ENCODE measurements at places on chromosomes 6 and 20.

DNA sequence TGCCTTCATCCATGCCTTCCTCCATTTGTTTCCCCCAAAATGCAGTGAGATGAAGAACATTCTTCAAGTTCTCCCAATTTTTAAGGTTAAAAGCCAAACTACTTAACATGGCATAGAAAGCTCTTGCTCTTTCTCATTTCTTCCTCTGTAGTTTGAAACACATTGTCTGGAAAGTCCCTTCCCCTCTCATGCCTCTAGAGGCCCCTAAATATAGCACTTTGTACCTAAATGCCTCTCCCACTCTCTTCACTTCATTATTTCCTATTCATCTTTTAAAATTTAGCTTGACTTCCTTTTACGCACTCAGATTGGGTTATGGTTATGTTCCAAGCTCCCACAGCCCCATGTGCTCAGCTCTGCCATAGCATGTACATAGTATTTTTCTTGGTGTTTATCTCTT is 389.3 kb downstream of the HDGFL1 start:
- no peak for DNase-seq

DNA sequence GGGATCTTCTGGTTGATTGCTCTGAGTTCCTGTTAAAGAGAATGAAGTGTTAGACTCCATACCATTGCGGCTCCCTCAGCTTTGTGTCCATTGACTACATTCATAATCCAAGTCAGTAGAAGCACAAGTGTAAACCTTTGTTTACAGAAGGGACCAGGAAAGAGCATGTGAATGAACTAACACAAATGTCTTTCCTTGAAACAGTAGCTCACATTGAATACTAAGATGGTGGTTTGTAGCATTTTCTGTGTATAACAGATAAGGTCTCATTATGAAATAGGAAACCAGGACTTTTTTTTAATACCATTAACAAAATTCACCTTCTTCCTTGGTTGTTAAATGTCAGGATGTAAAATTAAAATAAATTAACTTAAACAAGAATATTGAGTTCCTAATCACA is 8.4 kb downstream of the STXBP5 start:
- no peak for DNase-seq

DNA sequence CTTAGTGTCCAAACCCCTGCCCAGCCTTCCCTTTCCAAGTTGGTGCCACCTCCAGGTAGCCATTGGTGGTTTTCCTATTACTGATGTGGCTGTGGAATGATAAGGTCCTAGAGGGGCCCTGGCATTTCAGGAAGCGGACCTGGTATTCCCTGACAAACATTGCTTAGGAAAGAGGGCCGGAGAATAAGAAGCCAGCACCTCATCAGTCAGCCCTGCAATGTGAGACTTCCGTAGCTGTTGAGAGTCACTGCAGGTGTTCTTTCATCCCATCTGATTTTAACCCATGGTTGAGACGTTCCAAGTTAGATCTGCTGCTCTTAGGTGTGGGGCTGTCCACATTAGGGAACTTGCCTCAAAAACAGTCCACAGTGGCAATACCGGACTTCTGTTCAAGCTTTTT is 14.8 kb upstream of the NPEPL1 start:
- DNase-seq: no peak

DNA sequence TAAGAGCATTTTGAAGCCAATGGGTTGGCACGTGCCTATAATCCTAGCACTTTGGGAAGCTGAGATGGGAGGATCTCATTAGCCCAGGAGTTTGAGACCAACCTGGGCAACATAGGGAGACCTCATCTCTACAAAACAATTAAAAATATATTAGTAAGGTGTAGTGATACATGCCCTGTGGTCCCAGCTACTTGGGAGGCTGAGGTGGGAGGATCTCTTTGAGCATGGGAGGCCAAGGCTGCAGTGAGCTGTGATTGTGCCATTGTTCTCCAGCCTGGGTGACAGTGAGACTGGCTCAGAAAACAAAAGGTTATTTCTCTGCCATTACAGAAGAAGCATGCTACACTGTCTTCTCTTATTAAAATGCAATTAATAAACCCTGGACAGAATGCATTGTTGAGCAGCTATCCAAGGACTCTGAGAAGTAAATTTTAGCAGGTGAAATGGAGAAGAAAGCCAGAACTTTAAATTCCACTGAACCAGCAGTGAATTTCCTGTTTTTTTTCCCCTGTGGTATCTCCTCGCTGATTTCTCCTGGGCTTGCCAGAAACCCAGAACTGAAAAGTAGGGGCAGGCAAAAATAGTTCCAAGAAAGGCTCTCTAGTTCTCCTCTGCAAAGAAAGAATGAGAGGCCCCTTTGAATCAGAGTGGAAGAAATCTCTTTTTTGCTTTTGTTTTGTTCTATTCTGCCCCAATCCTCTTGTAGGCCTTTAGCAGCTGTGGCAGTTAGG is 8.4 kb downstream of the AMD1 start:
- no peak for DNase-seq

- no peak for DNase-seq
These were observed 45.6 kb upstream of the MRPS10 start for GRCh38 chr6:42263165-42263728.

DNA sequence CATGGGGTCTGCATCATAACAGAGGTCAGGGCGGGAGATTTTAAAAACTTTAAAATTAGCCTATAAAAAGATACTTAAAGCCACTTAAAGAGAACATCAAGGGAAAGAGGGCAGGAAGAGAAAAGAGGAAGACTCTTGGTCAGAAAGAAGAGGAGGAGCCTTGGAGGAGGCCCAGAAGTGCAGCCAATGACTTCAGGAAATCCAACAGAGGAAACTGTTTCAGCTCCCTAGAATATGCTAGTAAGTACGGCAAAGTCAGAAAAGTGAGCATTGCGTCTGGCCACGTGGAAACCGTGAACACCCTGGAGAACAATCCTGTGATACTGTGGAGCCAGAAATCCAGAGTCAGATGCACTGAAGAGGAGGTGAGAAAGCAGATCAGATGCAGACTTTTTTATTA is 22.5 kb upstream of the NHSL1 start:
- no peak for DNase-seq

- no peak for DNase-seq
These were observed 132.4 kb downstream of the CDH26 start for GRCh38 chr20:60090631-60091030.

DNA sequence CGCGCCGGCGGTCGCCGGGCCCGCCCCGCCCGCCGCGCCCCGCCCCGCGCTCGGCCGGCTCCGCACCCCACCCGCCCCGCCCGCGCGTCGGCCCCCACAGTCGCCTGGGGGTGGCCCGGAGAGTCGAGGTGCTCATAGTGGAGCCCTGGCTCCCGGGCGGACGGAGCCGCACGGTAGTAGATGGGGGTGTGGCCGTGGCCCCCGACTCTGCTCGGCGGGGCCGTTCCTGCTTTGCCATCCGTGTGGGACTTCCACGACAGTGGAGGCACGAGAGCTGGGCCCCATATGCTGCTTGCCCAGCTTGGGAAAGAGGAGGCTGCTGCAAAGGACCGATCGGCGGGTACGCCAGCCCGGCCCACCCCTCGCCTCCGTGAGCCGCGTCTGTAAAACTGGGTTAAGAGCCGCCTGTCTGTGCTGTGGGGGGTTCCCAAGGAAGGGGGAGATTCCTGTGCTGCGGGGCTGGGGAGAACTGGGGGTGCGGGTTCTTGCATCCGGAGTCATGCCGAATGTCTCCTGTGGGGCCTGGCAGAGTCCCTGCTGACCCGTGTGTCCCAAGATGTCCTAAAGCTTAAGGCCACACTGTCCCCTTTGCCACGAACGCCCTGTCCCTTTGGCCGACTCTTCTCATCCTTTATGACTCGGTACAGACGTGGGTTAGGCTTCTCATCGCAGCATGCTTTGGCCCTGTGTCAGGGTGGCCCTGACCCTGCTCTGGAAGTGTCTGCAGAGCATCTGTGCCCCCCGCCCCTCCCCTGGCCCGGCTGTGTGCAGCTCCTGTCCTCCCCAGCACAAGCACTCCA is at the start of gene OPRL1:
Gene OPRL1 (plus strand): TSS at position 70 of the 800 bp plus-strand sequence. CDS start 12,639 bp downstream, outside the sequence.
- DNase-seq: no peak

DNA sequence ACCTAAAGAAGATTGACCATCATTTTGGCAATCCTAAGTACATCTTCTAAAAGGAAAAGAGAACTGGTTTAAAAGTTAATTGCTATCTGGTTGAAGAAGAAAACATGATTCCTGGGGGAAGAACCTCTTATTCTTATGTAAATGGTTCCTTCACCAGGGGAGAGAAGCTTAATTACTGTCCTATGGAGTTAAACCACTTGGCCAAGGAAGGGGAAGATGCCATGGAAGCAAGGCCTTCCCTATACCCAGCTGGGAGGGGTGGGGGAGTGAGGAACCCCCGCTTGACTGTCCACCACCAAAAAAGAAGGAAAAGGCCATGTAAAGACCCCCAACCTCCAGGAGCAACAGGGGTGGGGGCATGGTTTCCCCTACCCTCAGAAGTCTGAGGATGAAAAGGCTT is 962.1 kb downstream of the GRIK2 start:
- no peak for DNase-seq

DNA sequence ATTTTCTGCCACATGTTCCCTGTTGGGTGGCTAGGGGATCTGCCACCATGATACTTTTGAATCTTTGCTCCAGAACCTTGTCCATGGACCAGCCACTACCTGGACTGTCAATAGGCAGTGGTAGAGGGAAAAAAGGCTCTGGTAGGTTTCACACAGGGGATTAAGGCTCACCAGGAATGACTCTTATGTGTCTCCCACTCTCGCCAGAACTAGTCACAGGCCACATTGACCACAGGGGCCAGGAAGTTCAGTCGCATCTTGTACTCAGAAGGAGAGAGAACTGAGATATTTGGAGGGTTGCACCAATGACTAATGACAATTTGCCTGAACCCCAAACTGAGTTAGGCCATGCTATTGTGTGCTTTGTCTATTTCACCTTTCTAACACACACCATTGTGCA is 23.6 kb upstream of the APCDD1L start:
- DNase-seq: no peak

- no peak for DNase-seq
These were observed 121.4 kb downstream of the LAMP5 start for GRCh38 chr20:9635750-9636149.

DNA sequence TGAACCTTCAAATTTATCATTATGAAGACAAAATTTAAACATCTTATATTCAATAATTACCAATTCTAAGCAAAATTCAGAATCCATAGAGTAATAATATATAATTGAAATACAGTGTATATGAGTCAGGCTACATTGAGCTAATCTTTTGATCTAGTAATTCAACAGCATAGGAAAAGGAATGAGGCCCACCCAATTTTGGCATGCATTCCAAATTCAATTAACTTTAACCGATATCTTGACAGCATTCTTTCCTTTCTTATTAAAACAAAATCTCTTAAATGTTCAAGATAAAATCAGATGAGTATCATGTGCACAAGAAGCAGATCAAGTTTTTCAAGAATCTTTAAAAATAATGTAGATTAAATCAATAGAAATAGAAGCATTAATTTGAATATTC is 132.9 kb upstream of the QKI start:
- DNase-seq: no peak

GRCh38 chr6:28982476-28983266 is 22.4 kb downstream of the ZNF311 start:
- DNase-seq: no peak

DNA sequence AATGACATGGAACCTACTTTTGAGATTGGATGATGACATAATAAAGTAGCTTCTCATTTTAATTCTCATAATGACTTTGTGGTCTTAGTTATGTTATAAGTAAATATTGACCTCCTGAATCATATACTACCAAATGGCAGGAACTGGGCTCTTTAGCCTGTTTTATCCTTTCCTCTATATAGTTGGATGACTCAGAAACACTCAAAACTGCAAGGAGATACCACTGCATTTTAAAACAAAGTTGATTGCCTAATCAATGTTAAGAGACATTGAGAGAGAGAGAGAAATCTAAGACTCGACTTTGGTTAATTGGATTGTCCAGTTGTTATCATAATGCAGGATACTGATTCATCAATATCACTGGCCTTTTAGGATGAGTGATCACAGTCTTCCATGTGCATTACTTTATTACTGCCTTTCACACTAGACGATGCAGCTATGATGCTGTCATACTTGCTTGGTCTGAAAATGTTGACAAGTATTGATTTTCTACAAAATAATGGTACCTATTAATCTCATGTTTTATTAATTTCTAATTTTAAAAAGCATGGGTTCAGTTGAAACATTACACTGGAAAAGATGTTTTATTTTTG is 320.0 kb downstream of the NKAIN2 start:
- no peak for DNase-seq

Data from activated CD4-positive, alpha-beta T cell treated with anti-CD3 and anti-CD28 coated beads, Interleukin-2, amount 50 U/mL, for 48 hours (primary cell).